Progenitor cell of endocrine pancreas (in vitro differentiated cells): ENCODE measurements at places on chromosomes 5 and 9.

- no peak for DNase-seq
Measured at GRCh38 chr5:176844706-176845391, 34.5 kb downstream of the UNC5A start.

GRCh38 chr5:66529182-66529581 is 67.0 kb upstream of the MAST4 start:
- DNase-seq = no peak

DNA sequence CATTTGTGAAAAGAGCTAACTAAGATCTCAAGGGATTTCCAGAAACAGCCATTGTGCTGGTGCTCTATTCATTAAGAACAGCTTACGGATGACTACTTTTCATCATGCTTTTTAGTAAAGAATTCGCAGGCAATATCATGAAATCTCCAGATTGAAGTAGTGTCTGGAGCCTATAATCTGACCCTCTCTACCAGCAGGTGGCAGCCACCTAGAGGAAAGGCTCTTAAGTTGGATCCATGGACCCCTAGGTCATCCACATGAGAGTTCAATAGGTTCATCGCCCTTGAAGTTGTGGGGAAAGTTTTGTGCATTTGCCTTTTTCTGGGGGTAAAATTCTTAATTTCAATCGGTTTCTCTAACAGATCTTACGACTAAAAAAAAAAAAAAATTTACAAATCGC is 82.3 kb downstream of the SLC1A3 start:
- no peak for DNase-seq

DNA sequence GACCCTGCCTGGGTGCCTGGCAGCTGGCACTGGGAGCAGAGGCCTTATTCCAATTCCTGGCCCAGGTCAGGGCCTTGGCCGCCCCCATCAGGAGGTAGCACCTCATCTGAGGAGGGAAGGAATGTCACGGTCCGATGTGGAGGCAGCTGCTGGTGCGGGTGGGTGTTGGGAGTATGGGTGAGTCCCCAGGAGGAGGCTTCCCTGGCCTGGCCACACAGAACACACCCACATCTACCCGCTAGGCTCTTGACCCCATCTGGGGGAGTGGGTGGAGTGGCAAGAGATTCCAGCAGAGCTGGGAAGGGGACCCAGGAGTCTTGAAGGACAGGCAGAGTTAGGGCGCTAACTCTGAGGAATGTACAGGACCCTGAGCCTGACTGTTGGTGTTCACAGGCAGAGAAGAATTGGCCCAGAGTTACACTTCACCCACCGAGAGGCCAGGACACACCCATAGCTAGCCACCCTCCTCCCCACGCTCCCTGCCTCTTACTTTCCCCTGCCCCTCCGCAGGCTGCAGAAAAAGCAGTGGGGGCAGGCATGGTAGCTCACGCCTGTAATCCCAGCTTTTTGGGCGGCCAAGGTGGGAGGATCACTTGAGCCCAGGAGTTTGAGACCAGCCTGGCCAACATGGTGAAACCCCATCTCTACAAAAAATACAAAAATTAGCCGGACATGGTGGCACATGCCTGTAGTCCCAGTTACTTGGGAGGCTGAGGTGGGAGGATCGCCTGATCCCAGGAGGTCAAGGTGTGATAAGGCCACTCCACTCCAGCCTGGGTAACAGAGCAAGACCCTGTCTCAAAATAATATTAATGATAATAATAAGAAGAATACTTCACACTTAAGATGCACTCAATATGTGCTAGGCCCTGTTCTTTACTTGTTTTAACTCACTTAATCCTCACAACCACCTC is 6.0 kb downstream of the OLFML2A start:
- no peak for DNase-seq

DNA sequence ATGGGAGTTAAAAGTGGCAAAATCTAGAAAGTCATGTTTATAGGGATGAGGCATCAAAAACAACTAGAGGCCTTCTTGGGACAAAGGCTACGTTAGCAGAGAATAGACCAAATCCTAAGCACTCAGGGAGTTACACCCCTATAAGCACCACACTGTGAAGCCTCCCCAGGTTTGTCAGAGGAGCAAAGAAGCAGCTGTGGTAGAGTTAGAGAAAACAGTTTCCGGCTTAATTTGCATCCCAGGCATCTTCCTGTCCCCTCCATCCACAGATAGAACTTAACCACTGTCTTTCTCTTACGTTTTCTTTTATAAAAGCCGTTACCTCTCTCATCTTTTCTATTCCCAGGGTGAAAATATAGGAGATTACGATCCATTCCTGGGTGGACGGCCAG is 188.6 kb upstream of the KLF9 start:
- no peak for DNase-seq

DNA sequence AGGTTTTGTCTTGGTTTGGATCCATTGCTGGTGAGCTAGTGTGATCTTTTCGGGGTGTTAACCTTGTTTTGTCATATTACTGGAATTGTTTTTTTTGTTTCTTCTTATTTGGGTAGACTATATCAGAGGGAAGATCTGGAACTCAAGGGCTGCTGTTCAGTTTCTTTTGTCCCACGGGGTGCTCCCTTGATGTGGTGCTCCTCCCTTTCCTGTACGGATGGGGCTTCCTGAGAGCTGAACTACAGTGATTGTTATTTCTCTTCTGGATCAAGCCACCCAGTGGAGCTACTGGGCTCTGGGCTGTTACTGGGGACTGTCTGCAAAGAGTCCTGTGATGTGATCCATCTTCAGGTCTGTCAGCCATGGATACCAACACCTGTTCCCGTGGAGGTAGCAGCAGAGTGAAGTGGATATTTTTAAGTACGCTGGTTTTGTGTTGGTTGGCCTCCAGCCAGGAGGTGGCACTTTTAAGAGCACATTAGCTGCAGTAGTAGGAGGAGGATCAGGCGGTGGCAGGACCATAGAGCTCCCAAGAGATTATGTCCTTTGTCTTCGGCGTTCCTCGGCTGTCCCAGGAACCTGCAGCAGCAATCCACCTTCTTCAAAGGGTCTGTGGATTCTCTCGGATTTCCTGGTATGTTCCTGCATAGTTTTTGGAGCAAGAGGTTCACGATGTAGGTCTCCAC is 27.2 kb downstream of the SCAMP1 start:
- no peak for DNase-seq

GRCh38 chr9:85741095-85741874 is 469 bp downstream of the AGTPBP1 start:
- DNase-seq = peak; percentile 61
